AG04450 (cell line): ENCODE measurements at places on chromosomes 5 and 9.

GRCh38 chr9:36897478-36897877, 136.6 kb downstream of the PAX5 start:
- no peak for DNase-seq

DNA sequence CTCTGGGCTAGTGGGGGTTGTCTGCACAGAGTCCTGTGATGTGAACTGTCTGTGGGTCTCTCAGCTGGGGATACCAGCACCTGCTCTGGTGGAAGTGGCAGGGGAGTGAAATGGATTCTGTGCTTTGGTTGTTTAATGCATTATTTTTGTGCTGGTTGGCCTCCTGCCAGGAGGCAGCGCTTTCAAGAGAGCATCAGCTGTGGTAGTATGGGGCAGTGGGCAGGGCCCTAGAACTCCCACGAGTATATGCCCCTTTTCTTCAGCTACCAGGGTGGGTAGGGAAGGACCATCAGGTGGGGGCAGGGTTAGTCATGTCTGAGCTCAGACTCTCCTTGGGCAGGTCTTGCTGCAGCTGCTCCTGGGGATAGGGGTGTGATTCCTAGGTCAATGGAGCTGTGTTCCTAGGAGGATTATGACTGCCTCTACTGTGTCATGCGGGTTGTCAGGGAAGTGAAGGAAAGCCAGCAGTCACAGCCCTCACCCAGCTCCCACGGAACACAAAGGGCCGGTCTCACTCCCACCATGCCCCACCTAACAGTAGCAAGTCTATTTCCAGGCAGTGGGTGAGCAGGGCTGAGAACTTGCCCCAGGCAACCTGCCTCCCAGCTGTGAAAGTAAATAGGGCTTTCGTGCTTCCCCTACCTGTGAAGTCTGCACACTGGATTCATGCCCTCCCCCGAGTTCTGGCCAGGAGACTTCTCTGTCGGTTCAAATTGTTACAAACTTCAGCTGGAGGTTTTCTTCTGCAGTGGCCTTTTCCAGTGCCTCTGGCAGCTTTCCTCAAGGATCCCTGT, 25.7 kb upstream of the FAM81B start:
- no peak for DNase-seq

- DNase-seq = no peak
Observed at GRCh38 chr5:42759456-42759855, 2.8 kb downstream of the CCDC152 start.

- DNase-seq = no peak
Observed at GRCh38 chr5:91182763-91183162, 200.4 kb downstream of the ARRDC3 start.

- no peak for DNase-seq
Observed at GRCh38 chr5:41356786-41357185, 143.5 kb upstream of the C6 start.

DNA sequence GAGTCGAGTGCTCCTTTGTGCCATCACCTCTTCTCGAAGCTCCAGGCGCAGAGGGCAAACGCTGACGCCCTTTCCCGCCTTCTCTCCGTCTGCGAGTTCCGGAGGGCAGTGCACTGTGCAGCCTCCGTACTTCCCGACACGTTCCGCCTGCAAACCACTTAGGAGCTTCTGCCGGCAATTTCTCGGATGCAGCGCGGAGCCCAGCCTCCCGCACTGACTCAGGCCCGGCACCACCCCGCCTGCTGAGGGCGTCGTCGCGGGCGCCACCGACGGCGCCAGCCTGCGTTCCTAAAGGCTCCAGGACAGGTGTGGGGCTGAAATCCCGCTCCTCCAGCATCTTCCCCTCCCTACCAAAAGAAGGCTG, 9.3 kb upstream of the TRIM36 start:
- DNase-seq = no peak

- DNase-seq = peak; percentile 87
Observed at GRCh38 chr9:7368410-7369292, 430.9 kb downstream of the DMAC1 start.

DNA sequence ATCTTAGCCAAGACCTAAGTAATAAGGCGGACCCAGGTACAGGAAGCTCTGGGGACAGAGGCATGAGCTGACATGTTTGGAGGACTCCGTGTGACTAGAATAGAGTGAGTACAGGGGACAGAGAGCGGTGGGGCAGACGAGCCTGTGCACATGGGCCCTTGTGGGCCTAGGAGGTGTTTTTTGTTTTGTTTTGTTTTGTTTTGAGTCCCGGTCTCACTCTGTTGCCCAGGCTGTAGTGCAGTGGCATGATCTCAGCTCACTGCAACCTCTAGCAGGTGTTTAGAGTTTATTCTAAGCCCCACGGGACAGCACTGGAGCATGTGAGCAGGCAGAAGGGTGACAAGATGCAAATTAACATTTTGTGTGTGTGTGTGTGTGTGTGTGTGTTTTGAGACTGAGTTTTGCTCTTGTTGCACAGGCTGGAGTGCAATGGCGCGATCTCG, 3.1 kb upstream of the EEIG1 start:
- no peak for DNase-seq

- DNase-seq = no peak
Observed at GRCh38 chr9:136180586-136180985, 24.3 kb downstream of the LHX3 start.

DNA sequence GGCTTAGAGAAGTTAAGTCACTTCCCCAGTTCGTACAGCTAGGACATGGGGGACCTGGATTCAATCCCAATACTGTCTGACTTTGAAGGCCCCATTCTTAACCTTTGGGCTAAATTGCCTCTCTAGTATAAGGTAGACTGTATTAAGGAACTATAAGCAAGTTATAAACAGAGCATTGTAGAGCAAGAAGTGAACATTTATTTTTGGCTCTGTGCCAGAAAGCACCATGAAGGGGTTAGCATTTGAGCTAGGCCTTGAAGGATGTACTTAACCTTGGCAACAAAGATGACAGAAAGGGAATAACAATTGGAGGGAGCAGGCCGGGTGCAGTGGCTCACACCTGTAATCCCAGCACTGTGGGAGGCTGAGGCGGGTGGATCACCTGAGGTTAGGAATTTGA, 32.8 kb downstream of the GALNT10 start:
- DNase-seq = no peak

DNA sequence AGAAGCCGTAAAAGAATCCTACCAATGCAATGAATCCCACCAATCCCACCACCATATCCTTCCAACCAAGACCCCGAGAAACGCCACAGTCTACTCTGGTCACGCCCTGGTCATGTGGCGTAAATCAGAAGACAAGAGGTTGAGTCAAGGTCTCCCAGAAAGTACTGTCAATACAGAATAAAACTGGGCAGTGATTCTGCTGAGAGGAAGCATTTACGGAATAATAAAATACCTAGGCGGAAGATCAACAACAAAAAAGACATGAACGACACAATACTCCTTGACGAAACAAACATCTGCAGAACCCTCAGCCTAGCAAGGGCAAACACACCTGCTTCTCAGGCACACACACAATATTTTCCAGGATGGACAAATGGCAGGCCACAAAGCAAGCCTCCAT, 62.8 kb downstream of the GOLM1 start:
- DNase-seq = no peak

DNA sequence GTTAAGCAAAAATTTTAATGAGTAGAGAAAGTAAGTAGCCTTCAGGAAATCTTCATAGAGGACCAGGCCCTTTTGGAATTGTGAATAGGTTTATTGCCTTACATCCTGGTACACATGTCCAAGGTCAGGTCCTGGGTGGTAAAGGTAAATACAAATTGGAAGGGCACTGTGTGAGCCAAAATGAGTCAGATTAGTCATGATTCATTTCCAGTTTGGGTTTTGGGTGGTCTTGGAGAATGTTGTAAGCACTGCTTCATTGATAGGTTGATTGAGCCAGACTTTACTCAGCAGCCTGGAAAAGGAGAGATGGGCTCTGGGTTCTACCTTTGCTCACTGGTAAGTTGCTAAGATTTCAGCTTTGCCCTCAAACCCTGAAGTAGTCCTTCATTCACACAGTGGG, 82.5 kb upstream of the ZNF169 start:
- DNase-seq = no peak

DNA sequence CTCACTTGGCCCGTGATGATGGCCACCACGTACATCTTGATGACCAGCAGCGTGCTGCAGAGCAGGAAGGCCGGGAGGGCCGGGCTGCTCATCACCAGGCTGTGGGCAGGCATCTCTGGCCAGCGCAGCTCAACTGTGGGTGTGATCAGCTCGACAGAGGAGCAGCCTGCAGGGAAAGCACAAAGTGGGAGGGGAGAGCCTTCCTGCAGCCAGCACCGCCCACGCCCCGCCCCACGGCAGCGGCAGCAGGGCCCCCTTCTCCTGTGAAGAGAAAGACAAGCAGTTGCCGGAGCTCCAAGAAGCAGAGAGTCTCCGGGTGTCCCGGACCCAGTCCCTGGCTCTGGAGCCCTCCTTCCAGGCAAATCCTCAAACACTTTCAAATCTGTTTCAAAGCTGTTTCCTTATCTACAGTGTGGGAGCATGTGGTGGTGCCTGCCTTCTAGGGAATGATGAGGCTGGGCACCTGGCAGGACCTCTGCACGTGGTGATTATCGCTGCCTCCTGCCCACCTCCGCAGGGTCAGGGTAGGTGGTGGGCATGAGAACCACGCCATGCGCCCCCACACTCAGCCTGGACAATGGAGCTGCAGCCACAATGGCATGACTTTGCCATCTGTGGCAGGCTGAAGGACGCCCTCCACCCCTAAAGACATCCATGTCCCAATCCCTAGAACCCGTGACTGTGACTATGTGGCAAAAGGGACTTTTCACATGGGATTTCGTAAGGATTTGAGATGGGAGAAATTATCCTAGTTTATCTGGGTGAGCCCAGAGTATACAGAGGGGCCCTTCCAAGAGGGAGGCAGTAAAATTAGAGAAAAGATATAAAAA, at the start of gene PTGES:
Gene PTGES, minus strand, starts transcription at position 143 of the 830 bp plus-strand sequence. Its CDS starts 30 bp downstream, at position 113.
- DNase-seq = peak; percentile 68

DNA sequence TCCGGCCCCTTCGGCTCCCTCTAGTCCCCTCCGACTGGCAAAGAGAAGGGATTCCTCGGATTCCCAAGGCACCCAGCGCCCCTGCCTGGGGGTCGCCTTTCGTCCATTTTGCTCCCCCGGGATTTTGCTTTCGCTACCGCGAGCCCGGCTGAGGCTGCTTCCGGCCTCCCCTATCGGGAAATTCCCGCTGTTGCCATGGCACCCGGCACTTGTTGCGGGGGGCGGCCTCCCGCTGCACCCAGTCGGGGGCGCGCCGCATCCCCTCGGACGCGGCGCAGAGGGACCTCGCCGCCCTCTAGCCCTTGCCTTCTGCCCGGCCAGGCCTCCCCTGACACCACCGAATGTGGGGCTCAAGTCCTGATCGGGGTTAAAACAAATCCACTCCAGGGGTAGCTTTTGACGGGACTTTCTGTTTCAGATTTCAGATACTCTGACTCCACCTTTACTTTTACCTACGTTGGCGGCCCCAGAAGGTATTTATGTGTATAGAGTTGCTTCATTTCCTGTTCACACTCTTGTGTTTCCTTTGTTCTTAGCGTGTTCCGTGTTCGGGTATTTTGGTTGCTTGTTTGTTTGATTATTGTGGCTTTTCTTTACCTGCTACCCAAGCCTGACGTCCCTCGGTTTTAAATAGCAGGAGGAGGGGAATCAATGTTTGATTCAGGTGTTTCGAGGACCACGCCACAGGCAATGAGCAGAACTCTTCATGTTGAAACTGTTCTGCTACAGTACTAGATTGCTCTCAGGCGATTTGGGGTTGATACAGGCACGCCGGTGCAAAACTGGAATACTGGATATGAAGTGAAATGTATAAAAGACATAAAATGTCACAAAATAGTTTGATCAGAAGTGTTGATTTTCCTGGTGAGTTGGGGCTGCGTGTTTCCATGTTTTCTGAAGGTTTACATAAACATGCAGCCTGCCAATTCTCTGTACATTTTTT, 1.5 kb downstream of the PARP8 start:
- no peak for DNase-seq

DNA sequence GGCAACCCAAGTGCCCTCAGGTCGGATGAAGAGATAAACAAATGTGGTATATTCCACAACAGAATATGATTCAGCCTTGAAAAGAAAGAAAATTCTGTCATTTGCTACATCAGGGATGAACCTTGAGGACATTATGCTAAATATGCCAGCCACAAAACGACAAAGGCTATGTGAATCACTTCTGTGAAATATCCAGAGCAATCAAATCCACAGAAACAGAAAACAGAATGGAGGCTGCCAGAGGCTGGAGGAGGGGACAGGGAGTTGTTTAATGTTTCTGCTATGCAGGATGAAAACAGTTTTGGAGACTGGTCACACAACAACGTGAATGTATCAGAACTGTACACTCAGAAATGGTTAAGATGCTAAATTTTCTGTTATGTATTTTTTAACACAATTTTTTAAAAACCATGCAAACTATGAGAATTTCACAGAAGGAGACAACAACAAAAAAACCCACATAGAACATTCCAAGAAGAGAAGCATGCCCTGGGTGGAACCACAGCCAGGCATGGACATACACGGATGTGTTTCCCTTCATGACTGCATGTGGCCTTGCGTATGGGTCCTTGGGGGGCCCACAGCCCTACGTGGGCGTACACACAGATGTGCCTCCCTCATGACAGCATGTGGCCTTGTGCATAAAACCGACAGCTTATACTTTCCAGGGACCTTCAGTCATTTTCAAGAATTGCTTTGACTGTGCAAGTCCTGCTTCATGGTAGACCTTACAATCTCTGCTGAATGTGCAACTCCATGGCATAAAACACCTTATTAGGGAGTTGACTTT, 146.7 kb downstream of the ROR2 start:
- no peak for DNase-seq
